Activated CD8-positive, alpha-beta T cell treated with anti-CD3 and anti-CD28 coated beads, Interleukin-2, amount 10 ng/mL, durations not matched to agents 7 days and 5 days (primary cell): ENCODE measurements at places on chromosomes 1 and 21.

GRCh38 chr1:8510041-8510823 lies 192.3 kb downstream of the SLC45A1 start:
- peak; percentile 45 for DNase-seq

DNA sequence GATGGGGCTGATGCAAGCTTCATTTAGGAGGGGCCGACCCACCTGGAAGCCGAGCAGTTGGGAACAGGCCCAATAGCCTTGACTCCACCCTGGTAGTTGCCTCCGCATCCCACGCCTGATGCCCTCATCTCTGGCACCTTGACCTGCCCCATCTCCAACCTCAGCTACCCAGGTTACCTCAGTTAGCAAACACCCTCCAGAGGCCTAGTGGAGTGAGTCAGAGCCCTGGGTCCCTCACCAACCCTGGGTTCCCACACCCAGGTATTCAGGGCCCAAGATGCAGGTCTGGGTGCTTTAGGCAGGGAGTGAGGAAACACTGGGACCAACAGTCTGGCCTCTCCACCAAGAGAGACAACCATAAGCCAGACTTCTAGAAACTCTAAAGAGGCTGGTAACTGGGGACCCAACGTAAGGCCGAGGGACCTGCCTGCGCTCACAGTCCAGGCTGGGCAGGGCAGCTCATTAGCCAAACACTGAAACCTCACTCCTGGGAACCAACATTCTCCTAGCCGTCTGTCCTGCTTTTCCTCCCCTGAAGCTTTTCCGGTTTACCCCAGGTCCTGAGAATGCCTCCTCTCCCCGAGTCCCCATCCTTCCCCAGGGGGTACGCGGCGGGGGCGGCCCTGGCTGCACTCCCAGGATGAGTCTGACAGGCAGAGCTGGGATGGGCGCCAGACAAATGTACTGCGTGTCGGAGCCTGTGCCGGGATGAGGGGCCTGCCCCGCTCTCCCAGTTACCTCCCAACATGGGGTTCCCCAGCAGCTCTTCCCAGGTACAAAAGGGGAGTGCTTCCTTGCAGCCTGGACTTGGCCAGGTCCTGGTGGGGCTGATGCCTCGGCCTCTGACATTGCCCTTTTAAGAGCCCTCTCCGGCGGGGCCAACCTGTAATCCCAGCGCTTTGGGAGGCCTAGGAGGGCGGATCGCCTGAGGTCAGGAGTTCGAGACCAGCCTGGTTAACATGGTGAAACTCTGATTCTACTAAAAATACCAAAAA lies 8.9 kb upstream of the CELSR2 start:
- DNase-seq, result no peak

DNA sequence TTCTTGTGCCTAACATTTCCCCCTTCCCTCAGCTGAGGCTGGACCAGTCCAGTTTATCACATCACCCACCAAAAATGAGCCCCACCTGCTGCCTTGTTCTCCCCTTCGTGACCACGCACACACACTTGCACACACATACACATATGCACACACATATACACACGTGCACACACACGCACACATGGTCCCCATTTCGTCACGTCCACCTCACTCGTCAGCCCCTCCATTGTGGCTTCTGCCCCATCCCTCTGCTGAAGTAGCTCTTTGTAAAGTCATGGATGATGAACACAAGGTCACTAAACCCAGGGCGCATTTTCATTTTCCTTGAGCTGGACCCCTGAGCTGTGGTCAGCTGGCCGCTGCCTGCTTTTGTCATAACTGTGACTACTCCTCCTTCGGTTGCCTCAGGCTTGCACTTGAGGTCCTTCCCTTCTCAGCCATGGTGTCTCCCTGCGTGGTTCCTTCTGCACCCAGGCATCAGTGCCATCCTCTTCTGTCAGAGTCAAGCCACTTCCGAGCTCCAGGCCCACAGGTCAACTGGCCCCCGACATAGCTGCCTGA lies 93.8 kb downstream of the SYT2 start:
- no peak for DNase-seq

GRCh38 chr1:214008791-214009422 lies 21.1 kb downstream of the PROX1 start:
- no peak for DNase-seq

DNA sequence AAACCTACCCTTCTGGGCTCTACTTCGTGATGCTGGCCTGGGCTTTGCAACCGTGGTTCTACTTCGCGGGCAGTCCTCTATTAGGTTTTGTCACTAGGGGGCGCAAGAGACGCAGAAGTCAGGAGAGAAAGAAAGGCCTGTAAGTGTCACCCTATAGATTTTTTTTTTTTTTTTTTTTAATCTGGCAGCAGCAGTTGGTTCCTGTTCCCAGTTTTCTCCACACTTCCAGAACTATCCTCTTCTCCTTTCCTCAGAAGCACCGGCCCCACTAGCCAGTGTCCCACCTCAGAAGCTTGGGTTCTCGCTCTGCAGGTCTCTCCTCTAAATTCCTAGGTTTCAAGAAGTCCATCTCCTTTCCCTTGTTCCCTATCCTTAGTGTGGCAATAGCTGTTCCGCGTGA lies 9.1 kb upstream of the LCE2D start:
- DNase-seq, result peak; percentile 71

- DNase-seq, result no peak
These were observed 64.4 kb downstream of the GADD45A start for GRCh38 chr1:67749263-67749843.

GRCh38 chr1:180170546-180171151 lies 16.0 kb downstream of the QSOX1 start:
- no peak for DNase-seq

GRCh38 chr1:178271471-178271870 lies 177.6 kb downstream of the RASAL2 start:
- no peak for DNase-seq
